ENCODE measurements at places on chromosomes 7 and 10.
A peak's percentile ranks its signal among the peaks of the same experiment; 100 is the strongest.

DNA sequence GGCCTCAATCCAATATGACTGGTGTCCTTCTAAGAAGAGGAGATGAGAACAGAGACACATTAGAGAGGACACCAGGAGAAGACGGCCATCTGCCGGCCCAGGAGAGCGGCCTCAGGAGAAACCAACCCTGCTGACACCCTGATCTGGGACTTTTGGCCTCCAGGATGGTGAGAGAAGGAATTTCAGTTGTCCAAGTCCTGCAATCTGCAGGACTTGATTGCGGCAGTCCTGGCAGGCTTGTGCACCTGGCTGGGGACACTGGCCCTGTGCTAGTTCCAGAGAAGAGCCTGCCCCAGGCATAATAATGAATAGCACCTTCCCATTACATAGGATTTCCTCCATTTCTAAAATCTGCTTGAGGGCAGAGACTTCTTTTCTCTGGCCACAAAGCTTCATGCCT, 409.9 kb upstream of the SHH start:
- no peak for DNase-seq

DNA sequence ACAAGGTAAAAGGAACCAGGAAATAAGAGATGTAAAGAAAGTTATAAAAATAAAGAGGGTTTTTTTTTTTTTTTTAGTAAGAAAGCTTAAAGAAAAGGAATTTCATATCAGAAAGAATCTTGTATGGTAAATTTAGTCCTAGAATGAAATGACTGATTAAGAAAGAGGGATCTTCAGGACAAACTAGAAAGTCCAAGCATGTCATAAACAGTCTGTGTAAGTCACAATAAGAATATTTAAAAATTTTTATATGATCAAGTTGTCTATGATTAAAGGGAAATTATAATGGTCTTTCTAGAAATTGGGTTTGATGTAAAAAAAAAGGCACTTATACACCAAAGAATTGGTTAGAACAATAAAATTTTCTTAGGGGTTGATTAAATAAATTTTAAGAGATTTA, 289.5 kb downstream of the XPNPEP1 start:
- DNase-seq, result peak; percentile 11

DNA sequence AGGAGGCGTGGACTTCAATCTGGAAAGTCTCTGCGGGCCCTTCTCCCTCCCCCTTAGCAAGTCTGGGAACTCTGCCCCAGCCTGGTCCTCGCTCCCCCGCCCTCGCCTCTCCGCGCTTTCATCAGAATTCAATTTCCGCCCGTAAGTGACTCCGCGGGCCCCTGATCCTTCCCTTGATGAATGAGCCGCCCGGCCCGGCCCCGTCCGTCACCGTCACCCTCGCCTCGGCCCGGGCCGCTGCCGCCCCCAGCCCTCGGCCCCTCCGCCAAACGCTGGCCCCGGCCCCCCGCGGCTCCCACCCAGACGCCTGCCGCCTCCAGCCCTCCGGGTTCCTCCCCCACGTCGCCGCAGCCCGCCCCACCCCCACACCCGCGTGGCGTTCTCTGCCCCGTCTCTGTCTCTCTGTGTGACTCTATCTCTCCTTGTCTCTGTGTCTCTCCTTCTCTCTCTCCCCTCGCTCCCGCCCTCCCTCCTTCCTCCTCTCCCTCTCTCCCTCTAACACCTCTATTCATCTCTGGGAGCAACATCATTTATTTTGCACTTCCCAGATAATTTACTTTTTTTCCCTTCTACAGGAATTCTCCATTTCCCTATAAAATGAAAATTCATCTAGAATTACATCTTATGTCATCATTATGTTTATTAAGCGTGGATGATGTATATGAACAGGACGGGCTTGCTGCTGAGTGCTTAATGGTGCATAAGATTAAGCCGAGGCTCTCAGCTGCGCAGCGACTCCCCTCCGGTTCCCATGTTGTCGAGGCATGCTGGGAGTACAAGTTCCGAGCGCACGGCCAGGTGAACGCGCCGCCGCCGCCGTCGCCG, 91.2 kb upstream of the PAX2 start:
- DNase-seq, result no peak

DNA sequence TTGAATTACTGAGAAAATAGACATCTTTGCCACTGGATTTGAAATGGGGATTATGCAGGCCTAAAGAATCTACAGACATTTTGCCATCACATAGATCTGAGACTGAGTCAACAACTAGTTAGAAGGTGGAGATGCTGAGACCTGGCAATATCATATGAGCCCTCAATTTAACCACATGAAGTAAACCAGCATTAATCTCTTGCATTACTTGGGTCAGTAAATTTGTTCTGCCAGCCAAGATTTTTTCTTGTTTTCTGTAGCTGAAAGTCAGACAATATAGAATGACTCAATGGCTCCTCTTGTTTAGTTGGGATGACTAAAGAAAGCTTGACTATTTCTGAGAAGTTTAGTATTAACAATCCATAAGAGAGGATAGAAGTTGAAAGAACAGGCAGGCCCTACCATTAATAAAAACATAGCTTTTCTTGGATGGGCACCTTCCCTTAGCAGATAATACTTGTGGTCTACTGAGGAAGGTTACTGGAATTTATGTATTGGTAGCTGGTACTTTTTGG, 396.7 kb upstream of the SORCS1 start:
- DNase-seq, result no peak

DNA sequence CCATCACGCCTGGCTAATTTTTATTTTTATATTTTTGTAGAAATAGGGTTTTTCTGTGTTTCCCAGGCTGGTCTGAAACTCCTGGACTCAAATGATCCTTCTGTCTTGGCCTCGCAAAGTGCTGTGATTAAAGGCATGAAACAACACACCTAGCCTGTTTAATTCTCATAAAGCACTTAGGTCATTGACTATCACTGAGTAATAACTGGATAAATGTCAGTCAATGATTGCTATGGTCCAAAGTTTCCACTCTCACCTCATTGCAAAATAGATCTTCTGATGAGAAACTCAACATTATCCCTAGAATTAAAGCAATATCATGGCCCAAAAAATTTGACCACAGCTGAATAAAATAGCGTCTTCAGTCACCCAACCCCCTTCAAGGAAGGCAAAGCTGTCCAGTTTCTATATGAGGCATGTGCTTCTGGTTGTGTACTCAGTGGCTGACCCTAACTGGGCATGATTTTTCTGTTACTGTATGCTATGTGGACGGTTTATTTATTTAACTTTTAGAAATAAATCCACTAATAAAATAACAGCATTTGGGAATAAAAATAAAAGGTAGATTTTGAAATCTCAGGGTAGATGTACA, 86.5 kb upstream of the LRRN3 start:
- DNase-seq, result no peak

- DNase-seq, result peak; percentile 24
Observed at GRCh38 chr7:17774716-17775288, 165.5 kb downstream of the SNX13 start.

All from ACHN (cell line).